M059J (cell line): ENCODE measurements at places on chromosomes 16 and 17.

DNA sequence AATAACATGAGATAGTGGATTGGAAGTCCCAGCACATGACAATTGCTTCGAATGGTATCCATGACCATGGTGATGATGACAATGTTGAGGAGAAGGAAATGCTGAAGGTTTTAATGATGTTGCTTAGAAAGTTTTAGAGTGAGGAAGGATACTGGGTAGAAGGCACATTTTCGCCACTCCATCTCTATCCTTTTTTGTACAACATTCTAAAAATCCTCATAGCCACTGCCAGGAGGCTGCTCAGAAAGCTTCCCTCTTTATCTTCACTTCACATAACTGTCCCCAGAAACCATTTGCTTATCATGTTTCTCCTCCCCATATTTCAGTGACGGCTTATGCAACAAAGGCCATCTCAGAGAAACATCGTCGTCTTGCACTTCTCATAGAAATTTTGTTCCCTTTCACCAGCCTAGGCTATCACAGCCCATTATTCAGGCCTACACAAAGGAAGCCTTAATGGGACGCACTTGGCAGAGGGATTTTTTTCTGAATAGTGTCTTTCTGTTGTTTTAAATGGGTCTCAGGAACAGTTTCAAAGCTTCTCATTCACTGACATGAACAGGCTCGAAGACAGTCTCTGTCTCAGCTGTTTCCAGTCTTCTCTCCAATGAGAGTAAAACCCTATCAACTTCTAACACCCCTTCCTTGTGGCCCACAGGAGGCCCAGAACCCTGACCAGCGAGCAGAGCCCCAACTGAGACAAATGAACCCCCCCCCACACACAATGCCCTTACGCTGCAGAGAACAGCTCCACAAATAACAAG lies 506.7 kb downstream of the HAPSTR1 start:
- DNase-seq: no peak

- no peak for DNase-seq
These were observed 979 bp downstream of the ABHD15 start for GRCh38 chr17:29565643-29566472.

- DNase-seq: no peak
These were observed 139.4 kb upstream of the RPH3AL start for GRCh38 chr17:492022-492413.

- no peak for DNase-seq
These were observed 31.1 kb downstream of the RBFOX1 start for GRCh38 chr16:7363422-7364417.

DNA sequence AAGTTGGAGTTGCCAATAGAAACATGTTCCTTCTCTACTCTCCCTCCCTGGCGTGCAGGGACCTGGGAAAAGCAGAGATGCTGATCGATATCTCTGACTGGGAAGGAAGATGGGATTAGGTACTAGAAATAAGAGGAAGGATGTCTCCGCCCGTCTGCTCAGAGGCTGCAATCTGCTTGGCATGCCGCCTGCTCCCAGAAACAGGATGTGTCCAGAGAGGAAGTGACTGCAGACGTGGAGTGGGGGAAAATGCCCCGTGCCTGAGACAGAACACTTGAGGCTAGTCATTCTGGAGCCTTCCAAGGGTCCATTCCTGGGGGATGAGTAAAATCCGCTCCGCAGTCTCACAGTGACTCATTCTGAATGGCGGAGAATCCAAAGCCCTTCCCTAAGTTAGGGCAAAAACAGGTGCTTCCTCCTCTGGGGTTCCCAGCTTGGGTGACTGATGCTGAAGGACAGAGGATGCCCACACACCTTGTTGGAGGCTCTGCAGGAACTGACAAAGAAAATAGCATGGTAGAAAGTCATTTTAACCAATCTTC lies 45.0 kb upstream of the SMURF2 start:
- DNase-seq: peak; percentile 99

DNA sequence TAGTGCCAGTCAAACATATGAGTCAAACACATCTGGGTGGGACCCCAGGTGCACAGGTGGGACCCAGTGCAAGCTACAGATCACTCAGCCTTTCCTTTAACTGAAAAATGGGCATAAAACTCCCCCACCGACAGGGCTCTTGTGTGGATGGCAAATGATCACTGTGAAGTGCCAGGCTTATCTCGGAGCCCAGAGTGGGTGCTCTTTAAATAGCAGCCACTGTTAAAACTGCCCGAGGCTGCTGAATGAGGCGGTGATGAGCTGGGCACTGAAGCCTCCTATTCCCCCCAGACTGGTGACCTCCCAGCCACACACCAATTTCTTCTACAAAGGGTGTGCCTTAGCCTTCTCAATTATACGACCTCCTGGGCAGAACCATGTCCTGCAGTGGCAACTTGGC lies 433.8 kb downstream of the SLC39A11 start:
- DNase-seq: peak; percentile 9

DNA sequence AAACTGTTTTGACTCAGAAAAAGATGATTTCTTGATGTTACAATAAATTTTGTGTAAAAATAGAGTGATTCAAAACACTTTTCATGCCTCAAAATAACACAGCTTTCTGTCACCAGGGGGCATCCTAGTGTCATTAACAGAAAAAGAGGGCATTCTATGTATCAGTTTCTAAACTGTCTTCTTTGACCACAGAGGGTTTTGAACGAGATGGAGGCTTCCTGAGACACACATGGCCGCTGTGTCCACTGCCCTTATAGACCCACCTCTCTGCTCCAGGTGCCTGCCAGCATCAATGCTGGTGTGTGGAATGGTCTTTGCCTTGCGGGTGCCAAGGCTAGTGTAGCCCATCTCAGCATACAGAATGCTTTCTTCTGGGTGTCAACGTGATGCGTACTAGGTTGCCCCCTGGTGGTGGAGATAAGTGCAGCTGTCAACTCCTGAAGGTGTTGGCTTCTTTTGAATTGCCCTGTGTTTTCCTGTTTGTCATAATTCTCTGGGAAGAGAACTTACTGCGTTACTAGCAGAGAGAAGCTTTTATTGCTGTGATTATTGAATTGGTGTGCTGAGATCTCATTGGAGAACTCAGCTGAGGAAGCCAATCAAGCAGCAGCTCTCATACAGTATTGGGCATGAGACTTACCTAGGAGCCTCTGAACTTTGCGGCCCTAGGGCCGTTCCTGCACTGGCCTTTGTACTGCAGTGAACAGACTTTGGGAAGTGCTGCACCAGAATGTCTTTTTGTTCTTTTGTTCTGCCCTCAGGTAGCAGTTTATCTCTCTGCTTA lies 38.6 kb downstream of the USP10 start:
- peak; percentile 70 for DNase-seq

GRCh38 chr16:49464877-49465504 lies 91.4 kb downstream of the C16orf78 start:
- DNase-seq: no peak
